ENCODE measurements at places on chromosomes 11 and 22. TPM values are rescaled to one million over a fixed set of nuclear protein-coding genes. Genes with fewer than 3 reads are reported as not detected.

The RIBC2 gene
- total RNA-seq: 0.30 TPM

The TYR gene
- total RNA-seq: not detected

The OR51I1 gene
- not detected for total RNA-seq

The SPA17 gene
- 5.0 TPM for total RNA-seq

The CABP4 gene
- not detected for total RNA-seq

The CRYBA4 gene
- not detected for total RNA-seq

The OR10A2 gene
- not detected for total RNA-seq

The DUSP8 gene
- total RNA-seq: 0.59 TPM

The GVQW3 gene
- total RNA-seq: 1.8 TPM

The KRTAP5-2 gene
- not detected for total RNA-seq

The DEFB131B gene
- total RNA-seq: not detected

The EIF3D gene
- total RNA-seq: 381 TPM

The LINC01488 gene
- total RNA-seq: not detected

The KIF18A gene
- 12.3 TPM for total RNA-seq

The FXYD6 gene
- total RNA-seq: not detected

The TRIM29 gene
- total RNA-seq: 0.51 TPM

The PARVG gene
- total RNA-seq: not detected

The SEC14L6 gene
- 0.23 TPM for total RNA-seq

The OTOG gene
- not detected for total RNA-seq

The FREY1 gene
- total RNA-seq: 1.1 TPM

The HRAS gene
- total RNA-seq: 44.6 TPM

The BTG4 gene
- total RNA-seq: not detected

The MLC1 gene
- 0.18 TPM for total RNA-seq

The OR10A6 gene
- total RNA-seq: not detected

The C11orf86 gene
- 0.30 TPM for total RNA-seq

The MRGPRF gene
- total RNA-seq: 14.7 TPM

The ACTN3 gene
- 0.09 TPM for total RNA-seq

The MUC15 gene
- total RNA-seq: not detected

The TPBGL gene
- 0.05 TPM for total RNA-seq

The CHRNA10 gene
- total RNA-seq: 0.59 TPM

The VSIG10L2 gene
- total RNA-seq: not detected

The SLC5A1 gene
- total RNA-seq: not detected

The TMEM138 gene
- total RNA-seq: 38.9 TPM

The OR8B12 gene
- not detected for total RNA-seq

The ACRV1 gene
- total RNA-seq: not detected

The NCAM1 gene
- 14.2 TPM for total RNA-seq

The MGAT3 gene
- under 0.01 TPM for total RNA-seq

The SLC22A9 gene
- total RNA-seq: not detected

The DDTL gene
- total RNA-seq: 0.59 TPM

The NELL1 gene
- not detected for total RNA-seq

The EHBP1L1 gene
- 69.5 TPM for total RNA-seq

The OR52I1 gene
- not detected for total RNA-seq

The MRPL49 gene
- 47.2 TPM for total RNA-seq

The ZP1 gene
- 0.60 TPM for total RNA-seq

The SCARF2 gene
- 72.7 TPM for total RNA-seq

The SYT13 gene
- not detected for total RNA-seq

The FBLN1 gene
- 80.2 TPM for total RNA-seq

The TIMP3 gene
- 876 TPM for total RNA-seq

The ZNRD2 gene
- 43.6 TPM for total RNA-seq

The BAIAP2L2 gene
- total RNA-seq: under 0.01 TPM

The MMP20 gene
- total RNA-seq: not detected

The VPREB3 gene
- not detected for total RNA-seq

The MN1 gene
- total RNA-seq: 1.8 TPM

The MYOD1 gene
- not detected for total RNA-seq

The TENM4 gene
- 57.3 TPM for total RNA-seq

The KLHL35 gene
- 2.9 TPM for total RNA-seq

Measured in smooth muscle cell of the umbilical artery (primary cell).